ENCODE measurements at places on chromosomes 12 and 14.

DNA sequence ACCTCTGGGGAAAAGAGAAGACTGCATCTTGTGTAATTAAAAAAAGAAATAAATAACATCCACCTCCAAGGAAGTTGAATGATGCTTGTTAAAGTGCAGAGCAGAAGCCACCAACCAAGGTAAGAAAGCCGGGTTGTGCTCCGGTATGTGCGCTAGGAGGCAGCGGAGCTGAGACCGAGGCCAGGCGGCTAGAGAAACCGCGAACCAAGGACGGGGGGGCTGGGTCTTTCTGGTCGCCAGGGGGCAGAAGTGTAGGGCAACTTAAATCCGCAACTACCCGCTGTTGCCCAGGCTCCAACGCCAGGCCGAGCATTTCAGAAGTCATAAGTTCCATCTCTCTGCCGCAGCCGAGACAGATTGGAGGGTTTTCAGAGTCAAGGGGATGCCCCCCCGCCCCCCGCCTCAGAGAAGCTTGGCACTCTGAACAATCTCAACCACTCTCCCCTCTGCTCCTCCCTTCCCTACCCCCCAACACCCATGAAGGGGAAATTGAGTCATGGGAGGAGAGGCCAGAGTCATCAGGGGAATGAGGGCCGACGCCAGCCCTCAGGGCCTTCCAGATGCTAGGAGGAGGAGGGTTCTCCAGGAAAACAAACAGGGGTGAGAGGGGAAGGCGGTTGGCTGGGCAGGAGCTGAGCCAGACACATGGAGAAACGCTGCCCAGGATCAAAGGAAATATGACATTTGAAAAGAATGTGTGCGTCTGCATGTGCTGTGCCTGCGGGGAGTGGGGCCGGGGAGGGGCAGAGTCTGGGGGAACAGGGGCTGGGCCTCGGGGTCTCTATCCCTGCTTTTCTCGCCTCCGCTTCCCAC is 2.2 kb upstream of the NFATC4 start:
- DNase-seq, result peak; percentile 27

DNA sequence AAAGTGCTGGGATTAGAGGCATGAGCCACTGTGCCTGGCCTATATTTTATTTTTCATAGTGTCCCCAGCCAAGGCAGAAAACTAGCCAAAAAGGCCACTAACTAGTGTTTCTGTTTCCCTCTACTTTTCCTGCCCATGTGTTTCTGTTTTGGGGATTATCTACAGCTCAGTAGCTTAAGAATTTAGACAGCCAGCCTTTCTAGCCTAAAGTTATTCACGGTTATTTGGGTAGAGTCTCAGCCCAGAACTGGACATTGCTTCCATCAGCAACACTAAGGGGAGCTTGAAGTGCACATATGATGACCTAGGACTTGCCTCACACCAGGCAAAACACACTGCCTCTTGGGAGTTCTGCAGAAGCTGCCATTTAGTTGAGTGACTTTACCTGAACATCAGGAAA is 17.9 kb downstream of the PROX2 start:
- no peak for DNase-seq

DNA sequence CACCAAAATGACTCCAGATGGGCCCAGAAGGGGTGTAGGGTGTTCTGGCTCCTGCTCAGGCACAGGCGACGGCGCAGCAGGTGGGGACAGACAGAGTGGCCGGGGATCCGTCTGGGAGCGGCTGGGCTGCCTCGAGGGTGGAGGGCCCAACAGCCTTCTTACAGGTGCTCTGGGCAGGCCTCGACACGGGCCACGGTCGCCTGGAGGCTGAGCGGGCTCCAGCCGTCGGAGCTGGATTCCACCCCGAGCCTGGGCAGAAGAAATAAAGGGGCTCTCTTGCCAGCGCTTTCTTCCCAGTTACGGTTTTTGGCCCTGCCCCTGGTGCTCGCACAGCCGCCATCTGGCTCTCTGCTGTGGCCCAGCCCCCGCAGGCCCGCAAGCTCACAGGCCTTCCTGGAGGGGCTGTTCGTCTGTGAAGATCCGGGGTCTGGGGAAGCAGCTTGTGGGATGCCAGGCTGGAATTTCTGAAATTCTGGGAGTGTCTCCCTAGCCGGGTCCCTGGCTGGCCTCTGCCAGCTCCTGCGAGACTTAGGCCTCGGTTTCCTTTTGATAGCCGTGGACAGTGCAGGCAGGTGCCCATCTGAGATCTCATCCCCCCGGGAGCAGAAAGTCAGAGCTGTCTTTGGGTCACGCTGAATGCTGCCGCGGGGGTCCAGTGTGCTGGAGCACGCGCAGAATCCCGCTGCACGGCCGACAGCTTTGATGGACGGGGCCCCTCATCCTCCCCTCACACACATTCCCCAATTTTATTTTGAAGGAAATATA is 122.7 kb downstream of the PAPOLA start:
- DNase-seq, result no peak

DNA sequence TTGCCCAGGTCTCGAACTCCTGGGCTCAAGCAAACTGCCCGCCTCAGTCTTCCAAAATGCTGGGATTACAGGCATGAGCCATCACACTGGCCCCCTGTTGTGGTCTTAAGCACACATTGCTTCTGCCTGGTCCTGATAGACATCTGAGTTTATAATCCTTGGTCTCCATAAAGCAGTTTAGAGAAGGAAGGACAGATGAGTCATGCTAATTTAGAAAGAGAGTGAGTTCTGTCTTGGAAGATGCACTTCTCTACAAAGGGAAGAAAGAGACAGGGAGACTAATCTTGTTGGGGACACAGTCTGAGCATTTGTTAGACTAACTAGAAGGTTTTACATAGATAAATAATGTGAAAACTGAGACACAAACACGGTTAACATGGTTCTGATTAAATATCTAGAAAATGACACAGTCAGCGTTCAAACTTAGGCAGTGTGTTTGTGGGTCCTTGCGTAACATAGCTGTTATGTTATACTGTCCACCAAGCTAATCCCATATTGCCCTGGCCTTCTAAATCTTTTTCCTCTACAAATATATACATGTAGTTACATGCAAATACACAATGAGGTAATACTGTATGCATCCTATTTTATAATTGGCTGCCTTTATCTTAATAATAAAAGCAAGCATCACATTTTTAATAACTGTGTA is 31.0 kb downstream of the SAMD4A start:
- no peak for DNase-seq

Data from NCI-H1048 (cell line).